ENCODE measurements at places on chromosomes 1 and 21.
A peak's percentile ranks its signal among the peaks of the same experiment; 100 is the strongest.

DNA sequence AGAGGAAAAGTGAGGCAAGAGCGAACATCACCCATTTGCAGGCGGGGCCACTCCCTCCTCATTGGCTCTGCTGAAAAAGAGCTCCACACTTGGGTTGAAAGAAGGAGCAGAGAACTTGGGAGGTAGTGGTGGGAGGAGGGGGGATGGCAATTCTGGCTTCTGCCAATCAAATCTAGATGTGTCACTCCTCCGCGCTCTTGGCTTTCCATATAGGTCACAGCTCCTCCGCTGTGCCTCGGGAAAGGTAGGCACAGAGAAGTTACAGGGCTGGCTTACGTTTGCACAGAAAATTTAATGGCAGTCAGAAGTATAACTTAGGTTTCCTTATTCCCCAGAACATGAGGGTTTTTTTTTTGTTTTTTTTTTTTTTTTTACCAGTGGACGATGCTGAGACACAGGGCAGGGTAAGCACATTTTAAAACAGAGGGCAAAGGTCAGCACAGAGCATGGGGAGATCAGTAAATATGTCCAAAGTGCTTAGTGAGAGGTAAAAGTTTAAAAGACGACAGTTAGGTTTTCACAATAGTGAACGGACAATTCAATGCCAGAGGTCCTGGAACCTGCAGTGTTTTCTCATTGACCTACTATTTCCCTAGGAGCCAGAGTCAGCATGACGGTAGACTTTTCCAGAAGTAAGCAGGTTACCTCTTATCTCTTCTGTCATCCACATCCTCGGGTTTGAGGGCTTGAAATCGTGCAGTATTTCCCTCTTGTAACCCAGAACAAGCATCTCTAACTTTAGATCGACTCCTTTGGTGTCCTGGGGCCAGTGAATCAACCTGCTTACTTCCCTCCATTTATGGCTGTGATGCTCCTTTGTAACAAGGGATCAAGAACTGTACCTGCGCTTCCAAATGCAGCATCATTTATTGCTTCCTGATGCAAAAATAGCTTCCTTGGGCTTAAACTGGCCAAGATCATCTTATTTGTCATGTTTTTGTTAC is 258.9 kb upstream of the PROX1 start:
- DNase-seq = no peak

DNA sequence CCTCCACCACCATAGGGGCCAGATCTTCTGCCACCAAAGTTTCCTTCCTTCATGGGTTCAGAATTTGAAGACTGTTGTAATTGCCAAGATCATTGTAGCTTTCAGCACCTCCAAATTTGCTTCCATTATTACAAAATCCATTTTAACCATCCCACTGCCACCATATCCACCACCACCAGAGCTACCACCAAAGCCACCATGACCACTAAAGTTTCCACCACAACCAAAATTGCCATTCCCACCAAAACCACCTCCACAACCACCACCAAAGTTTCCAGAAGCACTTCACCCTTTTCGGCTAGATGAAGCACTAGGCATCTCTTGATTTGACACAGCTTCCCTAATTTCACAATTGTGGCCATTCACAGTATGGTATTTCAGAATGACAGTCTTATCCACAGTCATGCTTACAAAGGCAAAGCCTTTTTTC is 45.2 kb downstream of the SLC30A7 start:
- no peak for DNase-seq

GRCh38 chr1:14435368-14436023 is 163.0 kb upstream of the KAZN start:
- DNase-seq = no peak

GRCh38 chr1:229839800-229840199 is 213.8 kb downstream of the URB2 start:
- DNase-seq = no peak

- DNase-seq = no peak
Observed at GRCh38 chr1:66599899-66600737, 66.2 kb downstream of the SGIP1 start.

GRCh38 chr1:245079021-245079609 is 75.7 kb upstream of the KIF26B start:
- DNase-seq = peak; percentile 65

- DNase-seq = peak; percentile 42
Observed at GRCh38 chr21:25560271-25560685, 47.0 kb downstream of the MRPL39 start.

DNA sequence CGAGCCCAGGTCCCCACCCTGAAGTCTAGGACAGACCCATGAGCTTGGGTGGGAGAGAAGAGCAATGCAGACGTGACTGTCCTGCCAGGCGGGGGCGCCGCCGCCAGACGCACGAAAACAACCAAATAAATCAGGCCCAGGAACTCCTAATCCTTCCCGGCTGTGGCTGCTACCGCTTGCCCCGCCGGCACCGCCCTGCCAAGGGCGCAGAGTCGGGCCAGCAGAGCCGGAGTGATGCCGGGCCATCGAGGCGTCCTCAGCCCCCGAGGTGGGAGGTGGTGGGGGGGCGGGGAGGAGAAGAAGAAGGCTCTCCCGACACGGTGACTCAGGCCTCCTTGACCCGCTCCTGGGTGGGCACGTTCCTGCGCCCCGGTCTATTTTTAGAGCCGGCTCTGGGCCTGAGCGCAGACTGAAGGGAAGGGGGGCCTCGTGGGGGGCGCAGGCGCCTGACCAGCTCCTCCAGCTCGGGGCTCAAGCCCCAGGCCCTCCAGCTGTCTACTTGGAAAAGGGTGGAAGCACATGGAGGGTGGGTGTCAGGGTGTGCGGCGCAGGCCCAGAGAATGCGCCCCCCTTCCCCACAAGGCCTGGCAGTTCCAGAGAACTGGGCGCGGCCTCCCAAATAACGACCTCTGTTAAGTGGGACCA is 10.7 kb upstream of the COL16A1 start:
- peak; percentile 49 for DNase-seq

Data from KBM-7 (cell line).